ENCODE measurements at places on chromosomes 5 and 9.
A peak's percentile ranks its signal among the peaks of the same experiment; 100 is the strongest.

DNA sequence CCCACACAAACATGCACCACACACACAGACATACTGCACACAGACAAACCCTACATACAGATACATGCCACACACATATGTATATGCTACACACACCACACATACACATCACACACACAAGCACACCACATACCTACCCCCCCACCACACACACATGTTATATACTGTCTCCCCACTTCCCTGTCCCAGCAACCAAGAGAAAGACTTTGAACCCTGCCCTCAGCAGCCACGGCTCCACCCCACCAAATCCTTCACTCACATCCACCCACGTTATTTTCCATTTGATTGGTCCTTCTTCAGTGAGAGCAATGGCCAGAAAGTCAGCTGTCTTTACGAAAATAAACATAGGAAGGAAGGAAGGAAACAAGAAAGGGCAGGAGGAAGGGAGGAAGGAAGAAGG is 479.8 kb downstream of the DIRAS2 start:
- no peaks in the 10 kb centered on the region for H3K27me3 ChIP-seq
- no peak for DNase-seq
- H3K36me3 ChIP-seq: no peaks in the 10 kb centered on the region
- H3K27ac ChIP-seq: no peak overlapping the region

DNA sequence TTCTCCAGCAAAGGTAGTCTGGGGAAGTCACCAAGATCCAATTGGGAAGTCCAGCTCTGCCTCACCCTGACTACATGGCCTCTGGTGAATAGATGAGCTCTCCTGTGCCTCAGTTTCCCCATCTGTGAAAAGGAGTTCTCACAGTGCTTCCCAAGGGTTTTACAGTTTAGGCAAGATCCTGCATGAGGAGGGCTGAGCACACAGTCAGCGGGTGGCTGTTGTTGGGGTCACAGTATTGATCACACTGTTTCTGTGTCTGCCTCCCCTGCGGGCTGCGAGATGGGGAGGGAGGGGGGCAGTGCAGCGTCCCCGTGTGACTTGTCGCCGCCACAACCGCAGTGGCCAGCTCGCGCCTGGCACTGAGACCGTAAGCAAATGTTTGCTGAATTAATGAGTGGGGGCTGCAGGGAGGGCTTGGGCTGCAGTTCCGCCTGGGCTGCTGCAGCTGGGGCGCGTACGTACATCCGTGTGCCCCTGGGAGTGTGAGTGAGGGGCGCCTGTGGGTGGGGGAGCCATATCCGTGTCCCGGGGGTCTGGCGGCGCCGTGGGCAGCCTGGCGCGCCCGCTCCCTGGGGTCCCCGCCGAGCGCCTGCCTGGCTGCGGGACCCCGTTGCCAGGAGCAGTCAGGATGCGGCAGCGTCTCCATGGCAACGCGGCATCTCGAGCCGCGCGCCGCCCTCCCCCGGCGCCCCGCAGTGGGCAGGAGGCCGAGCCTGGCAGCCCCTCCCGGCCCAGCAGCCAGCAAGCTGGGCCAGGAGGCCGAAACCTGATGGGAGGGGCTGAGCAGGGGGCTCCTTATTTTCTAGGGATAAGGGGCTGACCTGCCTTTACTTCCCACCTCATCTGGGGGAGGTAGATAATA is 31.4 kb upstream of the PSD2 start:
- H3K27me3 ChIP-seq: peaks cover 31% of the 10 kb centered on the region
- H3K27ac ChIP-seq: no peak overlapping the region
- H3K4me1 ChIP-seq: peaks cover 5% of the 10 kb centered on the region
- H3K36me3 ChIP-seq: no peaks in the 10 kb centered on the region
- H3K4me3 ChIP-seq: no peak overlapping the region

- no peak overlapping the region for H3K4me3 ChIP-seq
- no peaks in the 10 kb centered on the region for H3K27me3 ChIP-seq
- H3K36me3 ChIP-seq: no peaks in the 10 kb centered on the region
- no peaks in the 10 kb centered on the region for H3K4me1 ChIP-seq
- H3K27ac ChIP-seq: no peak overlapping the region
- DNase-seq: no peak
Observed at GRCh38 chr9:127020036-127020801, 102.2 kb downstream of the ANGPTL2 start.

DNA sequence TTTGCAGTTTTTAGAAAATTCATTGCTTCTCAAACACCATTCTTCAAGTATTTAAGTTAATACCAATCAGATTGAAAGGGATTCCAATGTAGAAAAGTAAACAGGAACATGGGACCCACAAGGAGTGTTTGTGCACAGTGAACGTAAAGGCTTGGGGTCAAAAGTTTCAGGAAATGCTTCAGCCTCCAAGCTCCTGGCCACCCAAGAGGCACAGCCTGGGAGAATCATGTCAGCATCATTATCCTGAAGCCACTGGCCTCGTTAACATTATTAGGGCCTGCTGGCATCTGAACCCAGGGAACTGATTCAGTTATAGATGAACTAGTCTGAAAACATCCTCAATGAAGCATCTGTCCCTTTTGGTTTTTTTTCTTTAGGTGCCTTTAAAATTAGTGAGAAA is 122.9 kb downstream of the NXNL2 start:
- H3K27me3 ChIP-seq: no peaks in the 10 kb centered on the region
- H3K4me1 ChIP-seq: no peaks in the 10 kb centered on the region
- H3K36me3 ChIP-seq: no peaks in the 10 kb centered on the region

- H3K36me3 ChIP-seq: no peaks in the 10 kb centered on the region
- H3K27me3 ChIP-seq: no peaks in the 10 kb centered on the region
- no peak overlapping the region for H3K27ac ChIP-seq
- no peak overlapping the region for H3K4me3 ChIP-seq
- no peaks in the 10 kb centered on the region for H3K4me1 ChIP-seq
Observed at GRCh38 chr5:73591102-73591695, 25.7 kb downstream of the UTP15 start.

DNA sequence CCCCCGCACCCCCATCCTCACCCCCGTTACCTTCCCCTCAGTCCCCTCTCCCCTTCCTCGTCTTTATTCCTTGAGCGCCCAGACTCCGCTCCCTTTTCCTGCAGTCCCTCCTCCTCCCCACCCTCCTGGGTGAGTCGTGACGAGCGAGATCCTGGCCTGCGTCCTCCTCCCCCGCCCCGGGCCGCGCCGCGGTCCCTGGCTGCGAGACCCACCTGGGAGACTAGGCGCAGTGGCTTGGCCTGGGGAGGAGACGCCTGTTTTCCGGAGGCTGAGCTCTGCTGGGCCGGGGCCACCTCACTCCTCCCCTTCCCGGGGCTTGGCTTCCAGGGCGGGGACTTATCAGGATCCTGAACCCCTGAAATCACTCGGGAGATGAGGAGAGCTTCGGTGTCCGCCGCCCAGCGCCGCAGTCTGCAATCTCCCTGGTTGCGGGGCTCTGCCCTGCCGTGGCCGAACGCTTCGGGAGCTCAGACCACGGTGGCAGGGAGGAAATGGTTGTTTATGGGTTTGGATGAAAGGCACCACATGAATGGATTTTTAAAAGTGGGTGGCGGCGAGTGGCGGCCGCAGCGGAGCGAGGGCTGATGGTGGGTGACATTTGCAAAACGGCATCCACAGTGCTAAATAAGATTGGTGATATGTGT is 984 bp downstream of the STXBP1 start:
- H3K4me3 ChIP-seq: peak overlapping the region; percentile 74
- H3K36me3 ChIP-seq: no peaks in the 10 kb centered on the region
- peaks cover 8% of the 10 kb centered on the region for H3K4me1 ChIP-seq
- DNase-seq: peak; percentile 83
- peak overlapping the region; percentile 63 for H3K27ac ChIP-seq
- H3K27me3 ChIP-seq: no peaks in the 10 kb centered on the region

DNA sequence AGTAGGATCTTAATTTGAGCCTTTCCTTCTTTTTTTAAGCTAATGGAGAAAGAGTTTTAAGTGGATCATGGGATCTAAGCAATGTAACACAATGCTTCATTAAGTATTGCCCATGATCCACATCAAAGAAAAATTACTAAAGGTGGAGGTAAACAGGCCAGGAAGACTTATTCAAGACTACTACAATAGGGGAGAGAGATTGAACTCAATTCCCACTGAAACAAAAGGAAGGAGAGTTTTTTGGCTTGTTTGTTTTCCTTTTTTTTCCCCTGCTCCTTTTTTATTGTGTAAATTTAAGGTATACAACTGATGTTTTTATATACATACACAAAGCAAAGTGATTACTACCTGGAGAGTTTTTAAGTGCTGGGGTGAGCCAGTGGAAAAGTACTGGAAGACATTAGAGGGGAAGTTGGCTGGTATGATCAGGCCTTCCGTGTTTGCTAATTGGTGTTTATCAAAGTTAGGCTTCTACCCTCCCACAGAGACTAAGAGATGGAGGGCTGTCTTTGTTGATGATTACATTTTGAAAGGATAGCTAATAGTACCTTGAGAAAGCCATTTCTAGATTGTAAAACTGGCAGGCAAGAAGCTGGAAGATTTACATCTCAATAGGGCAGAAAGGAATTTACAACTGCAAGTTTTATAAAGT is 262.7 kb downstream of the CHSY3 start:
- H3K4me3 ChIP-seq: no peak overlapping the region
- no peaks in the 10 kb centered on the region for H3K36me3 ChIP-seq
- no peaks in the 10 kb centered on the region for H3K4me1 ChIP-seq
- no peaks in the 10 kb centered on the region for H3K27me3 ChIP-seq
- no peak overlapping the region for H3K27ac ChIP-seq

DNA sequence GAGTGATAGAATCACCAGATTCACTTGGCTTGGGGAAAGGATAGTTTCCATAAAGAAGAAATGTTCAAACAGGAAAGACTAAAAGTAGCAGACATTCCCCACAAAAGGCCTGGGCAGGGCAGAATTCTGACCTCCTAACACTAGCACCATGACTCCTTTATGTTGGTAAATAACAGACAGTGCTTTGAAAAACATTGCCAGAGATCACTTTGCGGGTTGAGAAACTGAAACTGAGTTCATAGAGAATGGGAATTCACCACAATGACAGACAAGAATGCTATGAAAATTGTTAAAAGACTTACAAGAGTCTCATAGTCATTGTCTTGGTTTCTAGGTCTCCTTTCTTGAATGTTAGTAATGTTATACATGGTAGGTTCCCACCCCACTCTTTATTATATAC is 172.5 kb upstream of the GLRA1 start:
- DNase-seq: no peak
- no peak overlapping the region for H3K27ac ChIP-seq
- no peaks in the 10 kb centered on the region for H3K27me3 ChIP-seq
- H3K4me3 ChIP-seq: no peak overlapping the region
- no peaks in the 10 kb centered on the region for H3K4me1 ChIP-seq

DNA sequence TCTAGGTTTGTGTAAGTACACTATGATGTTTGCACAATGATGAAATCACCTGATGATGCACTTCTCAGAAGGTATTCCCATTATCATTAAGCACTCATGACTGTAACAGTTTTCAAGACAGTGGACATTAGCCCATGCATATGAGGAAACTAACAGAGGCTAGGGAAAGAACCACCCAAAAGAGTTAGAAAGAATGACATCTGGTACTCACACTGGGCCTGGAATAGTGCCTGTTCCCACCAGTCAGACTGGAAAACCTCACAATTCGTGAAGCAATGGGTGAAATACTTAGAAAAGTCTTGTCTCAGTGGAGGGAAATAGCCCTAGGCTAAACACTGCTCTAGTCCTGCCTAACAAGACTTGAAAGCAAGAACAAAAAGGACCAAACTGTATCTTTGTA is 117.4 kb upstream of the GDNF start:
- no peaks in the 10 kb centered on the region for H3K36me3 ChIP-seq
- no peaks in the 10 kb centered on the region for H3K27me3 ChIP-seq

GRCh38 chr9:112034216-112034611 is 137.6 kb downstream of the UGCG start:
- H3K4me1 ChIP-seq: peaks cover 25% of the 10 kb centered on the region
- no peak overlapping the region for H3K27ac ChIP-seq
- no peaks in the 10 kb centered on the region for H3K36me3 ChIP-seq
- no peak overlapping the region for H3K4me3 ChIP-seq
- DNase-seq: no peak
- H3K27me3 ChIP-seq: no peaks in the 10 kb centered on the region

DNA sequence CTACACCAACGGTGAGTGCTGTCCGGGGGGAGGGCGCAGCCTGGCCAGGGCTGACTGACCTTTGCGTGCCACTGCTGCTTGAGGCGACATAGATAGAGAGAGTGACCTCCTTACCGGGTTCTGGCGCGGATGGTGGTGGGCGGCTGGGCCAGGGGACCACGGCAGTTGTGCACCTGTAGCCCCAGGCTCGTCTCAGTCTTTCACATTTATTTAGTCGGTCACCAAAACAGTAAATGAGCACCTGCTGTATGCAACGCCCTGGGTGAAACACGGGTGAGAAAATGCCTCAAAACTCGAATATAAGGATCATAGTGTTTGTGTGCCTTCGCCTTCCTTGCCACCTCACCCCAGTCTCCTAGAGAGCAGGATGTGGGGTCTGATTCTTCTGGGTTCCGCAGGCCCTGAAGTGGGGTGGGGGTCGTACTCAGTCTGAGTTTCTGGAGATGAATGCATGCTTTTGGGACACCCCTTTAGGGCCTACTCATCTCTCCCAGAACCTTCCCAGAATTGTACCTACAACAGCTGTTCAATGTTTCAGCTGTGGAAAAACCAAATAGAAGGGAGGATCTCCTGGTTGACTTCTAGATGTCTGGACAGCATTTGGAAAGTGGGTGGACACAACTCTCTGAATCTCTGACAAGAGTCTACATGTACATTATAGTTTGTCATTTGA is 714 bp downstream of the SEC24A start:
- peak overlapping the region; percentile 90 for H3K27ac ChIP-seq
- peaks cover 26% of the 10 kb centered on the region for H3K4me1 ChIP-seq
- H3K27me3 ChIP-seq: no peaks in the 10 kb centered on the region
- H3K4me3 ChIP-seq: peak overlapping the region; percentile 94
- DNase-seq: no peak

- H3K27ac ChIP-seq: no peak overlapping the region
- DNase-seq: no peak
- H3K4me1 ChIP-seq: no peaks in the 10 kb centered on the region
- H3K36me3 ChIP-seq: peaks cover 22% of the 10 kb centered on the region
Observed at GRCh38 chr5:131521252-131521651, 113.8 kb downstream of the RAPGEF6 start.

DNA sequence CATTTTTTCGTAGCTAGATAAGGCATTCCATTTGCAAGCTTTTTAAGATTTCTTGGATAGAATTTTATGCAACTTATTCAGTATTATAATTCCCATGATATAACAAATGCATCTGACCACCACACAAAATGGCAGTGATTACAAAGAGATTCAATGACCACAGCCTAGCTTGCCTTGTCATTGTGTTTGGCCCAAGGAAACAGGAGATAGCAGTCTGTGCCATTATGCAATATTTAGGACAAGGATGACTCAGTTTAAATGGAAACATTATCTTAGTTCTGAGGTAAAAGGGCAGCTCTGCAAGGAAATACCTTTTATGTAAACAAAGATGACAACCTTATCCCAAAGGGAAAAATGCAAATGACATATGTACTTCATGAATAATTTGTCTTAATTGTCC is 89.8 kb downstream of the NUDT12 start:
- DNase-seq: no peak
- H3K27me3 ChIP-seq: no peaks in the 10 kb centered on the region
- H3K27ac ChIP-seq: no peak overlapping the region
- no peaks in the 10 kb centered on the region for H3K4me1 ChIP-seq
- no peak overlapping the region for H3K4me3 ChIP-seq
- H3K36me3 ChIP-seq: no peaks in the 10 kb centered on the region

DNA sequence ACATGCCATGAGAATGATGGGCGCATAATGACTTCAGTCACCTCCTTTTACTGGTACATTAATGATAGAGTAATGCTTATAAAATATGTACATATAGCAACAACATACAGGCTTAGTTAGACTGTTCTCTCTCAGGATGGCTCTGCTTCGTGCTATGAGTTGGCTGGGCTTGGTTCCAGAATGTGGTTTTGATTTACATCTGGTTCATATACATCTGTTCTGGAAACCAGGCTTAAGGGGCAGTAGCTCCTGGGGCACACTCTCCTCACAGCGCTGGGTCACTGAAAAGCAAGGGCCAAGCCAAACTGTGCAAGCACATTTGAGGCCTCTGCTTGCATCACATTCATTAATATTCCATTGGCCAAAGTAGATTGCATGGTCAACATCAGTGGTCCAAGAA is 44.9 kb downstream of the PCSK1 start:
- no peaks in the 10 kb centered on the region for H3K4me1 ChIP-seq
- DNase-seq: no peak
- H3K27me3 ChIP-seq: no peaks in the 10 kb centered on the region

Measured in upper lobe of right lung (tissue), 1 donor.